Naive thymus-derived CD4-positive, alpha-beta T cell (primary cell): ENCODE measurements at places on chromosomes 12 and 14. TPM values are rescaled to one million over a fixed set of nuclear protein-coding genes. Genes with fewer than 3 reads are reported as not detected.
A peak's percentile ranks its signal among the peaks of the same experiment; 100 is the strongest.

Gene GLIPR1L1
- not detected for total RNA-seq

Gene FKBP4
- 54.8 TPM for total RNA-seq

DNA sequence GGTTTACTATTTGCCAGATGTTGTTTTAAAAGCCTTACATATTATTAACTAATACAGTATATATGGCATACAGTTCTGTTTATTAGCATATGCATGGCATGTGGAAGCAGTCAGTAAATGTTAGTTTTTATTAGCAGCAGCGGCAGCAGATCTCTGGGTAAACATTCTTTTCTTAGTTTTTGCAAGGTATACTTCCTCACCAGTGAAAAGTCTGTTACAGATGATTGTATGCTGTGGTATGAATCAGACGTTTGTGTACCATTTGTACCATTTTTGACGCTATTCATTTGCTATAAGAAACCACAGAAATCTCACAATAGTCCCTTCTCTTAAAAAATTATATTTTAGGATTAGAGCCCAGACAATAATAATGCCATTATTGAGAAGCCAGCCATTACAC is 17.8 kb downstream of the STK38L start:
- H3K4me3 ChIP-seq: no peak overlapping the region
- DNase-seq: no peak
- no peaks in the 10 kb centered on the region for H3K36me3 ChIP-seq
- no peak overlapping the region for H3K27ac ChIP-seq
- no peaks in the 10 kb centered on the region for H3K27me3 ChIP-seq

- no peak for DNase-seq
- H3K36me3 ChIP-seq: no peaks in the 10 kb centered on the region
These were observed 50.5 kb downstream of the SPTLC2 start for GRCh38 chr14:77565994-77566305.

Gene OR6C2
- not detected in 2 replicates for total RNA-seq

Gene C12orf56
- total RNA-seq: 0.34 TPM

DNA sequence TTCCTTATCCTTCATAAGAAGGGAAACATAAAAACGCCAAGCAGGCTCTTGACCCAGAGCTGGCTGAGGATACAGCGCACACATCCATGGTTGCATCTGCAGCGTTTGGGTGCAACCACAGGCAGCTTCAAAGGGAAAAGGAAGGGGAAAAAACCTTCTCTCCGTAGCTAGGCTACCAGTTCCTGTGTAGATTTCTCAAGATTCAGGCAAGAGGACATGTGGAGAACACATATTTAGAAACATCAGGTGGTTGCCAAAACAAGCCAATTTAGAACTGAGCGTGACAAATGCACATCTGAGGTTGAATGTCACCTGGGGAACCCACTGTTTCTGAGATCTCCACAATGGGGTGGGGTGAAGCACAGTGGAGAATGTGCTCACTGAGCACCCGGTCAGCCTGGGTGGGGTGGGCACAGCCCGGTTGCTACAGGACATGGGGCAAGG is 78.3 kb upstream of the BDKRB2 start:
- H3K4me3 ChIP-seq: peak overlapping the region; percentile 5
- no peaks in the 10 kb centered on the region for H3K27me3 ChIP-seq
- H3K36me3 ChIP-seq: no peaks in the 10 kb centered on the region
- peak; percentile 90 for DNase-seq

Gene SERPINA10
- not detected for total RNA-seq

Gene CLMN
- total RNA-seq: 6.8 TPM

Gene CCDC175
- not detected for total RNA-seq

GRCh38 chr12:76266797-76267196 is 81.4 kb downstream of the BBS10 start:
- H3K4me3 ChIP-seq: no peak overlapping the region
- DNase-seq: no peak
- no peaks in the 10 kb centered on the region for H3K27me3 ChIP-seq

- no peaks in the 10 kb centered on the region for H3K36me3 ChIP-seq
- no peaks in the 10 kb centered on the region for H3K4me1 ChIP-seq
- no peak overlapping the region for H3K27ac ChIP-seq
- H3K27me3 ChIP-seq: no peaks in the 10 kb centered on the region
- no peak for DNase-seq
These were observed 326.2 kb upstream of the RGS6 start for GRCh38 chr14:71606064-71606463.

GRCh38 chr12:69555461-69555860 is 29.8 kb upstream of the CCT2 start:
- H3K36me3 ChIP-seq: no peaks in the 10 kb centered on the region
- H3K27me3 ChIP-seq: no peaks in the 10 kb centered on the region
- DNase-seq: no peak
- H3K4me3 ChIP-seq: no peak overlapping the region

- H3K27ac ChIP-seq: no peak overlapping the region
- DNase-seq: no peak
- H3K4me3 ChIP-seq: no peak overlapping the region
These were observed 370 bp downstream of the HRK start for GRCh38 chr12:116880817-116881324.

DNA sequence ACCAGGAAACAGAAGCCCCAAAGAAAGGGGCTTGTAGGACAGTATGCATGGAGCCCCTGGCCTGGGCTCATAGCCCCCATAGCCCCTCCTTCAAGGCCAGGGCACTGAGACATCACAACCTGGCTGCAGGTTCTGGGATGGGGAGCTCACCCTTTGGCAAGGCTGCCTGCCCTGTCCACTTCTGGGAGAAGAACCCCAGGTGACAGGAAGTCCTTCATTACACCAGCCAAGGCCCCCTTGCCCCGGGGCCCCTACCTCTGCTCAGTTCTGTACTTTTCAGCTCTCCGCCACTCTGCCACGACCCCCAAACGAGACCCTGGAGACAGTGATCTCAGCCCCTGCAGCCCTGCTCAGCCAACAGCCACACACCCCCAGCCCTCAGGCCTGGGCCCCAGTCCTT is 223.2 kb upstream of the RTL1 start:
- no peaks in the 10 kb centered on the region for H3K27me3 ChIP-seq
- no peak overlapping the region for H3K4me3 ChIP-seq
- DNase-seq: no peak
- no peaks in the 10 kb centered on the region for H3K36me3 ChIP-seq
- no peak overlapping the region for H3K27ac ChIP-seq
- no peaks in the 10 kb centered on the region for H3K4me1 ChIP-seq

Gene POTEG
- total RNA-seq: not detected

Gene BIN2
- 249 TPM for total RNA-seq

DNA sequence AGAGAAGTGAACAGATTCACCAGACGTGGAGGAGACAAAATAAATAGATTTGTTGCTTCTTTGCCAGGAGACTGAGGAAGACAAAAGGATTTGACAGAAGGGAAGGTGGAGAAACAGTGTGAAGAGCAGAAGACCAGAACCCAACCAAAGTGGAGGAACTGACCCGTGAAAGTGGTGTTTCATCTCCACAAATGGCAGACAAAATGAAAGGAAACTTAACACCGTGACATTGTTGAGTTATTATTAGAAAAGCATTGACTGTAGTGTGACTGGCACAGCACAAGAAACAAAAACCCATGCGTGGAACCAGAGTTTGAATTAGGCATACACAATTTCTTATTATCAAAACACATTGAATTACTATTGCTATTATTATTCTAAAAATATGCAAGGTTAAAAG is 518.1 kb downstream of the TMEM121 start:
- no peaks in the 10 kb centered on the region for H3K27me3 ChIP-seq
- no peak overlapping the region for H3K27ac ChIP-seq
- DNase-seq: no peak
- no peaks in the 10 kb centered on the region for H3K36me3 ChIP-seq
- H3K4me1 ChIP-seq: no peaks in the 10 kb centered on the region

- no peaks in the 10 kb centered on the region for H3K4me1 ChIP-seq
- no peak for DNase-seq
- H3K4me3 ChIP-seq: no peak overlapping the region
- no peaks in the 10 kb centered on the region for H3K36me3 ChIP-seq
- no peaks in the 10 kb centered on the region for H3K27me3 ChIP-seq
- no peak overlapping the region for H3K27ac ChIP-seq
These were observed 157.6 kb downstream of the PAH start for GRCh38 chr12:102759466-102759865.

DNA sequence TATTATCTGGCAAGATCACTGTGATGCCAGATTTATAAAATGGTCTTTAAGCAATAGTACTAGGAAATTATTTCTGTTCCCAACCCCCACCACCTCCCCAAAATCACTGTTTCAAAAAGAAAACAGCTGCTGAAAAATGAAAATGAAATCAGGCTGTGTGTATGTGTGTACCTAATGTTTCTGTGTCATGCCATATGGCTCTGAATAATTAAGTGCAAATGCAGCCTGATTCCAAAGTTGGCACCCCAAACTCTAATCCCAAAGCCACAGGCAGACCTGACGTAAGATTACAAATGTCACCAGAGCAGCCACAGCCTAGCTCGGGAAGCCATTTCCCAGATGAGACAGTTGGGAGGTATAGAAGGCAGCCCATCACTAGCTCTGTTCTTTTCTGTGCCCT is 175.5 kb downstream of the MED13L start:
- no peak overlapping the region for H3K4me3 ChIP-seq
- H3K4me1 ChIP-seq: no peaks in the 10 kb centered on the region
- no peaks in the 10 kb centered on the region for H3K36me3 ChIP-seq
- no peak overlapping the region for H3K27ac ChIP-seq
- DNase-seq: no peak
- H3K27me3 ChIP-seq: no peaks in the 10 kb centered on the region

DNA sequence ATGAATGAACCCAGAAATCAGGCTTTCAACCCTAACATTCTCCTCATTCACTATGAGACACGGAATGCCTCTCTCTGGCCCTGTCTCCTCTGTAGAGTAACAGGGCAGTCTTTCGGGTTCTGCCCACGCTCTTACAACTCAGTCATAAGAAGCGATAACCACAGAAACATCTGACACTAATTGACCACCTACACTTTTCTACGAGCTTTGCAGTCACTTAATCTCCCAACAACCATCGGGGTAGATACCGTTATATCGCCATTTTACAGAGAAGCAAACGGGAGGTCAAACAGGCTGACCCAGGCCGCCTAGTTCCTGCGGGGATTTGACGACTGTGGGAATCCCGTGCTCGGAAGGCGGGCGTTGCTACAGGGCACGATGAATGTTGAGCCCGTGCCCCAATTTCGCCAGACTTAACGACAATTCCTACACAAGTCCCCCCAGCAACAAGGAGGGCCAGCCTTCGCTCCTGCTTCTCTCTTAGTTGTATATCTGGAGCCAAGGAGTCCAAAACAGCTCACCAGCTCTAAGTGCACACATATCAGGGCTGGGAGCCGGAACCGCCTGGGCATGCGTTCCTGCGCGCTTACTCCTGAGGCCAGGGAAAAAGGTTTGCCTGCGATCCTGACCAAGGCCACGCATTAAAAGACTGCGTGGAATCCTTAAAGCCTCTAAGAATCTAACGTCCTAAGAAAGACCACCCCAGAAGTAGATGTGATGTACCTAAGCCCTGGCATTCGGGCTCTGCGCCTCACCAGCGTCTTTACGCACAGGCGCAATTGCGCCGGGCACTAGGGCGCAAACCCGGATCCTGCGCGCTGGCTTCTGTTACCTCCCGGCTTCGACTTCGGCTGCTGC is 38.7 kb upstream of the TBX5 start:
- no peak overlapping the region for H3K4me3 ChIP-seq
- H3K27me3 ChIP-seq: peaks cover 7% of the 10 kb centered on the region
- H3K4me1 ChIP-seq: no peaks in the 10 kb centered on the region
- no peak for DNase-seq
- H3K27ac ChIP-seq: no peak overlapping the region

- no peak overlapping the region for H3K27ac ChIP-seq
- H3K4me1 ChIP-seq: no peaks in the 10 kb centered on the region
- no peak overlapping the region for H3K4me3 ChIP-seq
- no peak for DNase-seq
These were observed 448.9 kb upstream of the TBX3 start for GRCh38 chr12:115132905-115133304.

DNA sequence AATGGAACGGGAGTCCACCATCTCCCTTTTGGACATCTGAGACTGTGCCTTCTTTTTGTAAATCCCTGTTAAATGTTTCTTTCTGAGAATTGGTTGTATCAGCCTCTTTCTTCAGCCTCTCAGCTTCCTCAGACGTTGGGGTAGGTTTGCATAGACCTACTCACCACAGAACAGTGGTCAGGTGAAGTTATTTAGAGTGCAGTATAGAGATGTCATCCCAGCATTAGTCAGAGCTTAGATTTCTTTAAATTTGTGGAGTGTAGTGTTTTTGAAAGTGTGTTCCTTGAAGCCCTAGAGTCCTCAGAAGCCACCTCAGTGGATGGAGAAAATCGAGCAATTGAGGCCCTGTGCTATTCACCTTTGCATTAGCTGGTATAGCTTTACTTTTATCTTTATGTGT is 8.9 kb upstream of the EEA1 start:
- no peaks in the 10 kb centered on the region for H3K36me3 ChIP-seq
- no peaks in the 10 kb centered on the region for H3K27me3 ChIP-seq
- no peak overlapping the region for H3K4me3 ChIP-seq
- no peaks in the 10 kb centered on the region for H3K4me1 ChIP-seq
- no peak overlapping the region for H3K27ac ChIP-seq

- H3K27me3 ChIP-seq: no peaks in the 10 kb centered on the region
- H3K4me3 ChIP-seq: no peak overlapping the region
- H3K36me3 ChIP-seq: no peaks in the 10 kb centered on the region
These were observed 2.6 kb downstream of the RTL1 start for GRCh38 chr14:100900837-100901390.

Gene PELI2
- total RNA-seq: 6.2 and 6.7 TPM in 2 replicates

- no peak overlapping the region for H3K27ac ChIP-seq
- H3K36me3 ChIP-seq: no peaks in the 10 kb centered on the region
- H3K27me3 ChIP-seq: no peaks in the 10 kb centered on the region
- DNase-seq: no peak
These were observed 40.7 kb upstream of the TMEM263 start for GRCh38 chr12:106914796-106915634.

GRCh38 chr14:61416591-61416990 is 95.2 kb downstream of the PRKCH start:
- H3K4me3 ChIP-seq: peak overlapping the region; percentile 5
- H3K27ac ChIP-seq: peak overlapping the region; percentile 41
- no peaks in the 10 kb centered on the region for H3K27me3 ChIP-seq
- H3K4me1 ChIP-seq: peaks cover 96% of the 10 kb centered on the region

DNA sequence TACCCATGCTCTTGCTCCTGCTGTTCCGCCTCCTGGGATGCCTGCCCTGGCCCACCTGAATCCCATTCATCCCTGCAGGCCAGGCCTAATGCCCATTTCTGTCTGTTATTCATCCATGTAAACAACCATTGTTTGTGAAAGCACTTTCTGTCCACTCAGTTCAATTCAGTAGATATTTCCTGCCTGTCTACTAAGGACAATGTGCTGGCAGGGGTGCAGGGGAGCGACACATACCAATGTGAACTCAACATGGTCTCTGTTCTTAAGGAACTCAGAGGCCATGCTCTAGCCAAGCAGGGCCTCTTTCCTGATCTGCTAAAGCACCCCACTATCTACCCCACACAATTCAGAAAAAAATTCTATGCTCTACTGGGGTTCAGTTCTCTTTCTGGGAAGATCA is 88.5 kb upstream of the ZFP36L1 start:
- DNase-seq: no peak
- H3K27ac ChIP-seq: no peak overlapping the region
- no peak overlapping the region for H3K4me3 ChIP-seq
- no peaks in the 10 kb centered on the region for H3K27me3 ChIP-seq
